ENCODE measurements at places on chromosomes 11 and 22.

DNA sequence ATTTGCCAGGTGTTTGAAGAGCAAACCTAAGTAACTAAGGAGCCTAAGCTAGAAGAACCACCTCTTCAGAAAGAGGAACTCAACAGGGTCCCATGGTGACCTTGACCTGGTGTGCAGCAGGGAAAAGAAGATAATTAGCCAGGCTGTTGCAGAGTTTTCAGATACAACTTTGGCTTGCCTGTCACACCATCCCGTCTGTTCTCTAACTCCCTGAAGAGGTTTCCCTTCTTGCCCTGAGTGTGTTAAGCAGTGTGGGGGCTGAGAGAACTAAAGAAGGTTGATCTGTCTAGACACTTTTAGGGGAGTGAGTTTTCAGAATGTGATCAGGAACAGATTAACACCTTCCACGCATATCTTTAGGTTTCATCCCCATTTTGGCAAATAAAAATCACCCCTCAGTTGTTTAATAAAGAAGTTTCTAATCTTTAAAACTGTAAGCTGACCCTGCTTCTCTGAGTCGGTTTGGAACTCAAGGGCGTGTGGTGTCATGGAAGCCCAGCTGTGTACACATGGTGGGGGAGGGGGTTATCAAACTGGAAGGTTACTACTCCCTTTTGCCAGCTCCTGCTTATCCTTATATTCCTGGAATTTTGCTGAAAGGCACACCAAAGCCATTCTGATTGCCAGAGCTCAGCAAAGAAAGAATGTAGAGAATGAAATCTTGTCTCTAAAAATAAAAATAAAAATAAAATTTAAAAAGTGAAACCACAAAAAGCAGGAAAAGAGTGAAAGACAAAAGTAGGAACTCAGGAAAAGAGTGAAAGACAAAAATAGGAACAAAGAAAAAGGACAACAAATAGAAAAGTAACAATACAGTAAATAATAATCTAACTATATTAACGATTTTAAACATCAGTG, 70.2 kb downstream of the DBX1 start:
- DNase-seq: no peak

- DNase-seq: no peak
These were observed 22.0 kb downstream of the FZD4 start for GRCh38 chr11:86932924-86933875.

DNA sequence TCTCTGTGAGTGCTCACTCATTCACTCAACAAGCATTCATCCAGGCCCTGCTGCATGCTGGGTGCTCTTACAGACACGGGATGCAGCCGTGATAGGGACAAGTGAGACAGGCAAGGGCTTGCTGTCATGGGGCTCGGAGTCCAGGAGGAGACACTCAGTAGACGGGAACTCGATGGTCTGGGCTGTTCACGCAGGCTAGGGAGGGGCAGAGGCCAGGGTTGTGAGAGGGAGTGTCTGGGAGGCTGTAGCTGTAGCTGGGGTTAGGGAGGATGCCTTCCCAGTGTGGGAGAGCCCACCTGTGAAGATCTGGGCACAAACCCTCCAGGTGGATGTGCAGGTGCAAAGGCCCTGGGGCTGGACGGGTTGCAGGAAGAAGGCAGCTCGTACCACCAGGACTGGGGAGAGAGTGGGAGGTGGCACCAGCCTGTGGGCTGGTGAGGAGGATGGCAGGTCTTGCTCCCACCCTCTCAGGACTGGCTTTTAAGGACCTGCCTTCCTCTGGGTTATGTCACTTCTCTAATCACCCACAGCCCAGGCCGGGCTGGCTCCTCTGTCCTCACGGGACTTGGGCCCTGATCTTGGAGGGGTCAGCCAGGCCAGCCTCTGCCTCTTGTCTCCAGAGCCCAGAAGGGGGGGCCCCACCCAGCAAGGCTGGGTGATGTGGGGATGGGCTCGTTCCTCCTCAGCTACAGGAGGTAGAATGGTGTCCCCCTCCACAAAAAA, 24.1 kb downstream of the FGF4 start:
- DNase-seq: no peak

- DNase-seq: no peak
These were observed 535.8 kb downstream of the MIAT start for GRCh38 chr22:27193215-27193614.

- no peak for DNase-seq
These were observed 230.4 kb downstream of the ST3GAL4 start for GRCh38 chr11:126585774-126586491.

- no peak for DNase-seq
These were observed 24.5 kb upstream of the CYP2D6 start for GRCh38 chr22:42155053-42155543.

DNA sequence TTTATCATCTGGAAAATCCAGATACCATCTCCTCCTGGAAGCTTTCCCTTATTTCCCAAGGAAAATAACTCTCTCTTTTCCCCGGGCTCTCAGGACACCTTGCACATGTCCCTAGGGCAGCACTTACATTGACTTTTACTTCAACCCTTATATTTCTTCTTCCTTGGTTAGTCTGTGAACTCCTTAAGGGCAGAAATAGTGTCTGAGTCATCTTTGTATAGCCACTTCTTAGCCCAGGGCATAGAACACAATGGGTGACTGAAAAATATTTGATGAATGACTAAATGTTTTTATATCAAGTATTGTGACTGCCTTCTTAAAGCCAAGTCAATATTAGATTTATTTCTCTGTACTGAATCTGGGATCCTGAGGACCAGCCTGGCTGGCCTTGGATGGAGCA, 45.4 kb upstream of the MYOD1 start:
- DNase-seq: no peak

- DNase-seq: no peak
These were observed 36.4 kb downstream of the MAML2 start for GRCh38 chr11:96306600-96306932.

GRCh38 chr22:19974935-19975706, 33.5 kb upstream of the TXNRD2 start:
- no peak for DNase-seq

- no peak for DNase-seq
These were observed 14.2 kb downstream of the STARD10 start for GRCh38 chr11:72779495-72780128.

DNA sequence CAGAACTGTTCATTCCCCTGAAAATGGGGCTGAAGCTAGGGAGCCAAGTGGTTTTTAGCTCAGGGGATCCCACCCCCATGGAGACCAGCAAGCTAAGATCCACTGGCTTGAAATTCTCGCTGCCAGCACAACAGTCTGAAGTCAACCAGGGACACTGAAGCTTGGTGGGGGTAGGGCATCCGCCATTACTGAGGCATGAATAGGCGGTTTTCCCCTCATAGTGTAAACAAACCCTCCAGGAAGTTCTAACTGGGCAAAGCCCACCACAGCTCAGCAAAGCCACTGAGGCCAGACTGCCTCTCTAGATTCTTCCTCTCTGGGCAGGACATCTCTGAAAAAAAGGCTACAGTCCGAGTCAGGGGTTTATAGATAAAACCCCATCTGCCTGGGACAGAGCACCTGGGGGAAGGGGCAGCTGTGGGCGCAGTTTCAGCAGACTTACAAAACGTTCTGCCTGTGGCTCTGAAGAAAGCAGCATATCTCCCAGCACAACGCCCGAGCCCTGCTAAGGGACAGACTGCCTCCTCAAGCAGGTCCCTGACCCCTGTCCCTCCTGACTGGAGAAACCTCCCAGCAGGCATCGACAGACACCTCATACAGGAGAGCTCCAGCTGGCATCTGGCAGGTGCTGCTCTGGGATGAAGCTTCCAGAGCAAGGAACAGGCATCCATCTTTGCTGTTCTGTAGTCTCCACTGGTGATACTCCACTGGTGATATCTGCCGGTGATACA, 32.7 kb downstream of the GAB4 start:
- DNase-seq: no peak

DNA sequence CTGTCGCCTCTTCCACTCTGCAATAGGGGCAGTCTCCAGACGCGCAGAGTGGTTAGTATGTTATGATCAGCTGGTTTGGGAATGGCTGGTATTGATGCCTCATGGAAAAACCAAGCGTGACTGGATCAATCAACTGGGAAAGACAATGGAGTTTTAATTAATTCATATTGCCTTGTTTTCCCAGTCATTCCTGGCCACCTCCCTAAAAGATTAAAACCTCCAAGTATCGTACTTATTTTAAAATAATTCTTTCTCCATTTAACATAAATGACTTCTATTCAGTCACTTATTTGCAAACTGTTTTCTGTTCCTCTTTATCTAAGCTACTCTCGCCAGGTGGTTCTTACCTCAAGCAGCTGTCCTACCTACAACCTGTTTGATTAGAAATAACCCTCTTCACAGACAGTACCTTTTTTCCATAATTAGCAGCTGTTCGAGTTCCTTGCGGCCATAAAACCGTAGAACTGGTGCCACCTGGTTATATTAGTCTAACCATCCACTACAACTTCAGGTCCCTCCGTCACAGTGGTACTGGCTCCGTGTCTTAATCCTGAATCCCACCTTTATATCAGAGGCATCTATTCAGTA, 898 bp downstream of the ZNF215 start:
- DNase-seq: no peak

- no peak for DNase-seq
These were observed 540 bp downstream of the MEN1 start for GRCh38 chr11:64809781-64810241.

GRCh38 chr11:5592615-5593014, 3.8 kb upstream of the TRIM6 start:
- DNase-seq: no peak

DNA sequence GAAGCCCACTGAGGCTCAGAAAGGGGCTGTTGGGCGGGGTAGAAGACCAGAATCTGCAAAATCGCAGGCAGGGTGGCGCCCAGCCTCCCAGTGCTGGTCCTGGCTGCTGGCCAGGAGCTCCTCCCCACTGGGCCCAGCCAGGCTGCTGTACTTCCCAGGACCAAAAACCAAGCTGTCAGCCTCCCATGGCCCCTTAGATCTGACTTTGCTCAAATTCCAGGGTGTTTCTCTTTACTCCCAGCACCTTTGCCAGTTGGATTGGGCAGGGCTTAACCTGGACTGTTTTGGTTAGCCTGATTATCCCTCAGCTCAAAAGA, 44.2 kb upstream of the WEE1 start:
- no peak for DNase-seq

DNA sequence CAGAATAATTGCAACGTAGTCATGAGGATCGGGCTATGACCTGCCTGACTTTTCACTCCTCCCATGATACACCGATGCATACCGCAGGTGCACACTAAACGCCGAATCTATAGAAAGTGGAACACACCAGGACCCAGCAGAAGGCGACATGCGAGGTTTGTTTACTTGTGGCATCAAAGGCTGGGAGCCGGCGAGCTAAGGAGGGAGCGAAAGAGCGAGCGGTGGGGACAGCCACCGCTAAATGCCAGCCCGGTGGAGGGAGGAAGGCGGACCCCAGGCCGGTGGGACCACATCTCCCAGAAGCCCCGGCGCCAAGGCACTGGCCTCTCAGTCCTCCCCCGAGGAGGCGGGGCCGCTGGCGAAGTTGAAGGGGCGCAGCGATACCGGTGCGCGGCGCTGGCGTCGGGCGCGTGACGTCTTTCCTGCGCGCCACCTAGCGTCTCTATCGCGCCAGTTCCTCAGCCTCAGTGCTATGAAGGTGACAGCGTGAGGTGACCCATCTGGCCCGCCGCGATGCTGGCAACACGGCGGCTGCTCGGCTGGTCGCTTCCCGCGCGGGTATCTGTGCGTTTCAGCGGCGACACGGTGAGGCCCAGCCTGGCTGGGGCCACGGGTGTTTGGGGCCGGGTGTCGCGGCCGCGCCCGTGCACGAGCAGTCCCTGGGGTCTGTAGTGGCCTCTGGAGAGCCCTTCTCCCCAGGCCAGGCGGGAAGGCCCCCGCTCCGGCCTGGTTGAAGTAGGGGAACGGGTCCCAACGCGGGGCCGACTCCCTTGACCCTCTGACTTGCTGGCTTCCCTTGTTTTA, at the start of gene NDUFV1:
NDUFV1 (plus strand) TSS at position 445 of the 804 bp plus-strand sequence; CDS start at position 514, 69 bp downstream.
- DNase-seq: peak; percentile 94

GRCh38 chr11:13111813-13112130, 102.7 kb downstream of the RASSF10 start:
- DNase-seq: no peak

DNA sequence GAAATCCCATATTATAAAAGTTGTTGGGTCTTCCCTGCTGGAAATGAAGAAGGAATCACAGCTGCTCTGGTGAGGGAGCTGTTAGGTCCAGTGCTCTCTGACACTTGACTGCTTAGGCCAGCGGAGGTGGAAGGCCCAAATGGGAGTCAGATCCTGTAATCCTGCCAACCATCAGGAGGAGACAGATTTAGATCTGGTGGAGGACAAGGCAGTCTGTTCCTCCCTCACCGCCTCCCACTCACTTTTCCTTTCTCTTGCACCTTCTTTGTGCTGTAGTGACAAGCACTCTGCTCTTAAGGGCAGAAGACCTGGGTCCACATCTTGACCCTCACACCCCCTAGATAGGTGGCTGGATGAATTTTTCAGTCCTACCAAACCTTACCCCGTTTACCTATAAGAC, 59.7 kb upstream of the CHST1 start:
- DNase-seq: no peak

GRCh38 chr11:118283756-118284350, 19.8 kb upstream of the MPZL2 start:
- DNase-seq: no peak

- no peak for DNase-seq
These were observed 94.3 kb downstream of the ETS1 start for GRCh38 chr11:128492903-128493569.

DNA sequence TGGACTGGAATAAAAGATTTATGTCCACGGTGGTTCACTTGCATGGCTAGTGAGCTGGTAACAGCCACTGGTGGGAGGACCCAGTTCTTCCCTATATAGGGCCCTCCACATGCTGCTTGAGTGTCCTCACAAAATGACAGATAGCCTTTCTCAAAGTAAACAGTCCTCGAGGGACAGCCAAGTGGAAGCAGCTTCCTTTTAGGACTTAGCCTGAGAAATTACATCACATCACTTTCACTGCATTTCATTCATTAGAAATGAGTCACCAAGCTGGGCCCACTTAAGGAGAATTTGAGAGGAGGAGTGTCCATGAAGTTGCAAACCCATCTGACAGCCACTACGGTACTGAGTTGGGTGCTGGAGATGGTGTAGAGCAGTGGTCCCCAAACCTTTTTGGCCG, 7.0 kb downstream of the ISX start:
- no peak for DNase-seq

- no peak for DNase-seq
These were observed 53.7 kb downstream of the SLC22A12 start for GRCh38 chr11:64644647-64645275.

DNA sequence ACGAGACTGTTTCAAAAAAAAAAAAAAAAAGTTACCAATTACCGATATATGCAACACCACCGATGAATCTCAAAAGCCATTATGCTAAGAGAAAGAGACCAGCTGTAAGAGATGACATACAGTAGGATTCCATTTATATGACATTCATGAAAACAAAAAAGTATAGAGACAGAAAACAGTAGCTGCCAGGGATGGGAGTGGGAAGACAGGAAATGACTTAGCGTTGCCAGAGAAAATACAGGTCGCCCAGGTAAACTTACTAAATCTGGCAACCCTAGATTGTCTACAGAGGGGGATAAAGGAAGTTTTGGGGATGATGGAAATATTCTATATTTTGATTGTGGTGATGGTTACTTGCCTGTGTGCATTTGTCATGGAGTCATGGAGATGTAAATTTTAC, 7.9 kb upstream of the C11orf24 start:
- no peak for DNase-seq

All from globus pallidus (tissue), 1 donor.